ENCODE measurements at places on chromosomes 3 and 15.
A peak's percentile ranks its signal among the peaks of the same experiment; 100 is the strongest.

GRCh38 chr15:90883976-90884718 is at the start of gene FES:
FES (plus strand) TSS chr15:90884504; CDS start chr15:90885046, 542 bp downstream.
- peak; percentile 82 for DNase-seq

- no peak for DNase-seq
Measured at GRCh38 chr15:57321973-57322601, 54.2 kb upstream of the CGNL1 start.

GRCh38 chr15:78676424-78677110 is 35.6 kb upstream of the CHRNB4 start:
- DNase-seq, result no peak

DNA sequence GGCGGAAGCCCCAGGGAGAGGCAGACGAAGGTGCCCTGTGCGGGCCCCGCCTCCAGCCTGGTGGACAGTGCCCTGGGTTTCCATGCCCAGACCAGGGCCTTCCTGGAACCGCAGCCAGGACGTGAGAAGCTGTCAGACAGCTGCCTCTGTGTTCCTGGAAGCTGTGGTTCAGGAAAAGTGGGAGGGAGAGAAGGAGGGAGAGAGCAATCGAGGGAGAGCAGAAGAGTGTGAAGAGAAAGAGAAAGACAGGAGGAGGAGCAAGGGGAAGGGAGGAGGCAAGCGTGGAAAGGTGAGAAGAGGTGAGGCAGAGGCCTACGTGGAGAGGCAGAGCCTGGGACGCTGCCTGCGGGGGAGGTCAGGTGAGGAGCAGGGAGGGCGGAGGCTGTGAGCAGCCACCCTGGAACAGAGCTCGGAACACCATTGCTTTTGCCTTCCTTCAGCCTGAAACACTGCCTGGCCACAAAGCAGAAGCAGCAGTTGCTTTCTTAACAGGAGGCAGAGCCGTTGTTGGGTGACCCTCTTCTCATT is 18.6 kb downstream of the ZDHHC19 start:
- no peak for DNase-seq

- no peak for DNase-seq
Measured at GRCh38 chr3:50480471-50480870, 23.0 kb downstream of the CACNA2D2 start.

Measured in right cardiac atrium (tissue), 5 donors.